Type B pancreatic cell (in vitro differentiated cells): ENCODE measurements at places on chromosomes 1 and 21. TPM values are rescaled to one million over a fixed set of nuclear protein-coding genes. Genes with fewer than 3 reads are reported as not detected.

GRCh38 chr21:41613533-41613909, 105.6 kb upstream of the TMPRSS2 start:
- DNase-seq: no peak

GJA5 gene
- 0.52 and 0.58 TPM in 2 replicates for total RNA-seq

RNU1-2 gene
- total RNA-seq: 2,993 and 3,564 TPM in 2 replicates

- DNase-seq: no peak
These were observed 356.6 kb downstream of the HHAT start for GRCh38 chr1:210685295-210685650.

DNA sequence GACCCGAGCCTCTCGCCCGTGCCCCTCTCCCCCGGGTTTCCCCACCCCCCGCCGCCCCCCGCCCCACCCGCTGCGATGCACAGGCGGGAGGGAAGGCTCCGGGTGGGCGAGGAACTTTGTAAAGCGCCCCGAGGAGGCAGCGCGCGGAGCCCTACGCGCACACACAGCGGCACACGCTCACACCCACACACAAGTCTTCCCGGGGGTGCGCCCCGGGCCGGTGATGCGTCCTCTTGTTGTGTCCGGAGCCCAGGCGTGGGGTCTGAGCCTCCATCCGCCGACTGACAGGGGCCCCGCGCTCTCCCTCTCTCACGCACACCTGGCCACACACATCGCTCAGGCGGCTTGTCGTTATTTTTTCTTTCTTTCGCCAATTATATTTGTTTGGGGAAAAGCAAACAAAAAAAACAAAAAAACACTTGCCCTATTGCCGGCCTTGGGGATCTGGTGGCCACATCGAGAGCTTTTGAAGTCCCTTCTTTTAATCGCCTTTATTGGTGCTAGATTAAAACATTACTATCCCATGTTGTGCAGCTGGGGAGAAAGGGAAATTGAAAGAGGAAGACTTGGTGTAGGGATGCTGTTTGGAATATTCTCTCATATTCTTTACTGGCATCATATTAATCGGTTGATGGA, 770 bp downstream of the NTNG1 start:
- no peak for DNase-seq

TNNI3K gene
- total RNA-seq: 0.69 TPM in 1 of 2 replicates, not detected in the other

DNA sequence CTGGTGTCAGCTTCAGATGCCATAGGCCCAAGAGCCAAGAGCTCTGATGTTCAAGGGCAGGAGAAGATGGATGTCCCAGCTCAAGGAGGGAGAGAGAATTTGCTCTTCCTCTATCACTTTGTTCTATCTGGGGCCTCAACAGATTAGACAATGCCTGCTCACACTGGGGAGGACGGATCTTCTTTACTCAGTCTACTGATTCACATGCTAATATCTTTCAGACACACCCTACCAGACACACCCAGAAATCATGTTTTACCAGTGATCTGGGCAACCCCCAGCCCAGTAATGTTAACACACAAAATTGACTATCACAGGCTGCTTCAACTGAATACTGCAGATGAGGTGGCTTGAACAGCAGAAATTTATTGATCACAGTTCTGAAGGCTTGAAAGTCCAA, 69.0 kb downstream of the OLFML3 start:
- DNase-seq: no peak

DNA sequence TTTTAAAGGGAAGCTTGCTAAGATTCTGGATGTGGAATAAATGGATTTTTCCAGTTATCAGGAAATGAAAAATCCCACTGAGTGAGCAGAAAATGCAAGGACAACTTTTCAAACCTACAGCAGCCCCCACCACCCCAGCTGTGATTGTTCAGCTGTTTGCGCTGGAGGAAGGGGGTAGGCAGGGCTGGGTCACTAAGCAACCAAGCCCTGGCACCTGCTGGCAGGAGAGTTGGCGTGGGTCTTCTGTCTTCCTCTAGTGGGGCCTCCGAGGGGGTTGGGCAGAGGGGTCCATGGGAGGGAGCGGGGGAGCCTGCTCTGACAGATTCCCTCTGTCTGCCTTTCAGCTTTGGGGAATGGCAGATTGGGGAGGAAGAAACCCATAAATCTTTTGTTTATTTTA, 45.3 kb downstream of the EIF2D start:
- no peak for DNase-seq

GBP4 gene
- 0.89 and 1.2 TPM in 2 replicates for total RNA-seq

NTRK1 gene
- total RNA-seq: 0.12 and 6.6 TPM in 2 replicates

FAM72C gene
- total RNA-seq: 0.86 and 3.6 TPM in 2 replicates

- no peak for DNase-seq
These were observed 191.8 kb upstream of the SAMSN1 start for GRCh38 chr21:14737922-14738321.

DNA sequence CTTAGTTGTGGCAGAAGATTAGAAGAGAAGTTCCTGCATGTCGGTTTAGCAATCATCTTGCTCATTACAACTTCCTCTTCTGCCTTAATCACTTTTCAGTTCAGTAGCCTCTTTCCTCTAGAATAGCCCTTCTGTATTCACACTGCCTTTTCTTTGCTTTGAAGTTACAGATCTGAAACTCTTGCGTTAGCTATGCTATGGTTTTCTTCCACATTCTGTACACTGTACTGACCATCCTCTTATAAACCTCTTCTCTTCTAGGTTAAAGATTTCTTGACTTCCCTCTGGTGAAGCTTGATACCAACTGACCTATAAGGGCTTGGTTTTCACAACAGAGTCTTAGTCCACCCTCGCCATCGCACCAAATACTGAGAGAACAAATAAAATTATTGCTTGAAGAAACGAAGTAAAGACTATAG, 35.0 kb downstream of the C21orf91 start:
- DNase-seq: no peak

DNA sequence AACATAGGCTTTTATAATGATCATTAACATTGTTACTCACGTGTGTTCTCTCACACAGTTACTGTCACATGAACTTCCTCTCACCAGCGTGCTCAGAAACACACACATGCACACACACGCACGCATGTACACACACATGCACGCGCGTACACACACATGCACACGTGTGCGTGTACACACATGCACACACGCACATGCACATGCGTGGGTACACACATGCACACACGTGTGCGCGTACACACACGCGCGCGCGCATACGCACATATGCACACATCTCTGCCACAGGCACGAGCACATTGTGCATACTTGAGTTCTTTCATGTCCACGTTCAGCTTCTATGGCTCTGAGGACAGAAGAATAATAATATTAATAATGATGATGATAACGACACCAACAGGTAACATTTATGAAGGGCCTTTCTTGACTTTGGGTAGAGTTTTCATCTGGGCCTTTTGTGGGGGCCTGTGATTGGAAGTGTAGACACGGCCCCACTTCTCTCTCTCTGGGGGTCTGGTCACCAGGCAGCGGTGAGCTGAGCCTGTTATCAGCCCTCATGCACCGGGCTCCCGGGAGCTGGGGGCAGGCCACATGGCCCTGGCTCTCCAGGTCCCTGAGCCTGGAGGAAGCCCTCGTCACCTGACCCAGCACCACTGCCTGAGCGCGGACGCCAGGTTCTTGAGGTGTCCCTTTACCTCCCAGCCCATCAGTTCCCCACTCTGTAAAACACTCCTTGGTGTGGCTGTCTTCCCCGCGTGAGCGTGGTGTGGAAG, 7.0 kb downstream of the EPHA8 start:
- no peak for DNase-seq

DNA sequence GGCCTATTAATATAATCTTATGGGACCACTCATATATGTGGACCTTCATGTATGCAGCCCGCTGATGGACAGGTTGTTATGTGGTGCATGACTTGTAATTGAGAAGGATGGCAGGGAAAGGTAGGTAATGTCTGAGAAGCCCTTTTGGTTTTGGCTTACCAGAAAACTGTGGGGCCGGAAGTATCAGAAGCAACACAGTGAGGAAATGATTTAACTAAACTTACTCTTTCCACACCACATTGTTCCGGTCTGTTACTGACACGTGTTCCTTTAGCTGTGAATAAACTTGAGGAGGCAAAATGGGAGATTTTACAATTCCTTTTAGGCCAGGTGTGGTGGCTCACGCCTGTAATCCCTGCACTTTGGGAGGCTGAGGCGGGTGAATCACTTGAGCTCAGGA, 32.4 kb downstream of the KIF1B start:
- DNase-seq: no peak

DNA sequence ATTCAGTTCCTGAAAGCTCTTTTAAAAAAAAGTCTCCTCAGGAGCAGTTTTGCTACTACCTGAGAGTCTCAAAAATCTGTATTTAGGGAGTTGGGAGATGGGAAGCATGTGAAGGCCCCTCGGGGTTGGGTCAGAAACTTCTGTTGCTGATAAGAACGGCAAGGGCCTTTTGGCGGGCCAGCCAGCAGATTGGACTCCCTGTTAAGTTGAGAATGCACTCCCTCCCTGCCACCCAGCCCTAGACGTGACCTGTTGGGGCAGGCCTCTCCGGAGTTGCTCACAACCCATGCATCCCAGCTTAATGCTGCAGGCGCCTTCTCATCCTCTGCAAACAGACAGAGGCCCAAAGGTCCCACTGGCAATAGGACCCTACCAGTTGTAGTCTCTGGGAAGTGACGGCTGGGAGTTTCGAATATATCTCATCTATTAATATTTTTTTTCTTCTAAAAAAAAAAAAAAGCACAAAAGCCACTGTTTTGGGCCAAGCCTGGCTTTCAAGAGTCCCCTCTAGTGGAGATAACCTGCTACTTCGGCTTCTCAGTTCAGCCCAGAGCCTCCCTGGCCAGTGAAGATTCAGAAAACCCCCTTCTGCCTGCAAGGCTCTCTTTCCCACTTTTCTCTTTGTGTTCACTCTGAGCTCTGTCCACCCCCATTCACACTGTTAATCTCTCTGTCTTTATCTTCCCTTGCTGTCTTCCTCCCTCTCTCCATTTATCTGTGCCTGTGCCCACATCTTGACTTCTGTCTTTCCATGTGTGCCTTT, 5.3 kb downstream of the PLXNA2 start:
- no peak for DNase-seq
